CD4-positive, alpha-beta T cell treated with Interleukin-21 for 1 hour (primary cell): ENCODE measurements at places on chromosomes 4 and X.

GRCh38 chrX:39839371-39839770 is 258.4 kb downstream of the BCOR start:
- DNase-seq, result no peak

DNA sequence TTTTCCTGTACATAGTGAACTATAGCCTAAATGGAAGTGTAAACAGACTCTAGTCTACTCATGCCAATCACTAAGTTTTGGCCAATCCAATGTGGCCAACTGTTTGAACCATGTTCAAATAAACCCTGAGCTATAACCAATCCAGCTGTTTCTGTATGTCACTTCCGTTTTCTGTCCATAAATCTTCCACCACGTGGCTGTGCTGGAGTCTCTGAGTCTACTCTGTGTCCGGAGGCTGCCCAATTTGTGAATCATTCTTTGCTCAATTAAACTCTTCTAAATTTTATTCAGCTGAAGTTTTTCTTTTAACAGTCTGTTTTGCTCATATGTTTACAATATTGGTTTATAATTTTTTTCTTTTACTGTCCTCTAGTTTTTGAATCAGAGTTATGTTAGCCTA is 112.3 kb upstream of the BANK1 start:
- no peak for DNase-seq

GRCh38 chrX:19585332-19586082 is 70.2 kb upstream of the MAP3K15 start:
- DNase-seq, result no peak

GRCh38 chr4:126733301-126733700 is 899.5 kb upstream of the INTU start:
- DNase-seq, result no peak

- no peak for DNase-seq
These were observed 65.5 kb upstream of the TRIM2 start for GRCh38 chr4:153138736-153139135.

- no peak for DNase-seq
These were observed 18.4 kb downstream of the MAGEB17 start for GRCh38 chrX:16185725-16186136.

- DNase-seq, result no peak
These were observed 27.2 kb downstream of the MAB21L2 start for GRCh38 chr4:150609131-150609530.

- no peak for DNase-seq
These were observed 95.8 kb upstream of the EFHC2 start for GRCh38 chrX:44439242-44439794.

DNA sequence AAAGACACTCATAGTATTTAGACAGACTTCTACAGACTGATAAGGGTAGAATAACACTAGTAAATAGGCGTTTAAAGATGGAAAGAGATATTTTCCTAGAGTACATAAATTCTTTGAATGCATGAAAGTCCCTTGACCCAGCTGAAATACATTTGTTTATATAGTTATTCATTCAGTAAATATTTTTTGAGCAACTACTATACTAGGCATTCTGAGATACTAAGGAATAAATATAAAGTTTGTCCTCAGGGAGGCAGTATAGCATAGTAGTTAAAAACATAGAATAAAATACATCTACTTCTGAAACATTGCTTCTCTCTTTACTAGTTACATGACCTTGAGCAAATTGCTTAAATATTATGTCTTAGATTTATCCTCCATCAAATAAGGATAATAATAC is 27.4 kb downstream of the HMGN5 start:
- DNase-seq, result peak; percentile 17

GRCh38 chr4:73844345-73844744 is 7.9 kb downstream of the CXCL6 start:
- no peak for DNase-seq

DNA sequence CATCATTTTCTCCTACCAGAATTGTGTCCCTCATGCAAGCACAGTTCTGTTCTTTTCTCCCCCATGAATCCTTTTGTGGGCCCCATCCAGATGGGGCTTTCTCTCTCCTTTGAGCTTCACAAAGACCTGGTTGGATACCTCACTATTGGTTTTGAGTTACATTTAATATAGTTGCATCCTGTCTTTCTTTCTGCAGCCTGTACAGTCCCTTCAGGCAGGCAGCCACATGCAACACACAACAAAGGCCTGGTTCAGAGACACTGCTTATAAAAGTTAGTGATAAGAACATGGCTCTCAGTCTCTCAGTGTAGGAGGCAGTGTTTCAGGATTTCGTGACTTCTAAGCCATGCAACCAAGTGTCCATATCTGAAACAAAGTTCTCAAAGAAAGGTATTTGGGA is 70.6 kb upstream of the PAGE3 start:
- DNase-seq, result no peak

DNA sequence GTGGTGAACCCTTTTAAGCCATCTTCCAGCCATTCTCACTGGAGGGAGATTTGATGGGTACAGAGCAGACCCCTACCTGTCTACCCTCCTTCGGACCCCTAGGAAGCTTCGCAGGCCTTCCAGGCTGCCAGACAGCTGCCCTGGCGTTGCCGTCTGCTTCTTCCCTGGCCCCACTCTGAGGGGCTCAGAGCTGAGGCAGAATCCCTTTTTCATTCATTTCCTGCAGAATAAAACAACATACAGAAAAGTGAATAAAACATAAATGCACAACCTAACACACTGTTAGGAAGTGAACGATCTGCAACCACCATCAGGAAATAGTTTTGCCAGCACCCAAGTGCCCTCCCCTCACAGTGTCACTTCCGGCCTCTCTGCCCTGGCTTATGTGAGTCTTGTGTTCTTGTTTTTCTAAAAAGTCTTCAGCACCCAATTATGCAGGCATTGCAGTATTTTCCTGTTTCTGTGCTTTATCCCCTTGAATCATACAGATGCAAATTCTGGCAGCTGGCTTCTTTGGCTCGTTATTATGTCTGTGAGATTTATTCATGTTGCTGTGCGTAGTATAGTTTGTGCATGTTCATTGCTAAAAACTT is 5.6 kb upstream of the ADD1 start:
- peak; percentile 81 for DNase-seq

DNA sequence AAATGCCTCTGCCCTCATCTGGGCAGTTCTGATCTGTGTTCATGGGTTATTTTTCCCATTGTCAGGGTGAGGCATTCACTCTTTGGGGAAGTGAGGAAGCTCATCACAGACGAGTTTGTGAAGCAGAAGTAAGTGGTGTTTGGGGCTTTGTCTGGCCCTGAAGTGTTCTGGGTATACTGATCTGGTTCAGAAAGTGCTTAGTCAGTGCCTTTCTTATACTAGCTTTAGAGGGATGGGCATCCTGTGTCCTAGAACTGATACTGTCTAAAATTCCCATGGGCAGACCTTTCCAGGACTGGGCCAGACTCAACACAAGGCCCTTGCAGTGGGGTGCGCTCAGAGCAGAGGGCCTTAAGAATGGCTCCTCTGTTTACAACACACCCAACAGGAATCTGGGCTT is 6.4 kb downstream of the TRO start:
- no peak for DNase-seq

DNA sequence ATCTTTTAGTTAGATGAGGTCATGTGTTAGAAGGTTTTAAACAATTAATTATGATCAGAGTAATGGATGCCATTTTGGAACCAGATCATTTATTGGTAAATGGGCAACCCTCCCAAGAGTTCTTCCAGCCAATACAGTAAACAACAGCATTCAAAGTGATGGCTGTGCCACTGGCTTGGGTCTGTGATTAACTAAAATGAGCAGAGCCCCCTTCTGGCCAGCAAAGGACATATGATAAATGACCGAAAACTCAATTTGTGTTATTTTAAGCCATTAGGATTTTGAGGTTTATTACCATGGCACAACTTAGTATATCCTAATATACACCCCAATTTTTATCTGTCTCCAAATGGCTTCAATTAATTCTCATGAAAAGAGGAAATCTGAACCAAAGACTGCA is 90.8 kb upstream of the NPFFR2 start:
- DNase-seq, result no peak

DNA sequence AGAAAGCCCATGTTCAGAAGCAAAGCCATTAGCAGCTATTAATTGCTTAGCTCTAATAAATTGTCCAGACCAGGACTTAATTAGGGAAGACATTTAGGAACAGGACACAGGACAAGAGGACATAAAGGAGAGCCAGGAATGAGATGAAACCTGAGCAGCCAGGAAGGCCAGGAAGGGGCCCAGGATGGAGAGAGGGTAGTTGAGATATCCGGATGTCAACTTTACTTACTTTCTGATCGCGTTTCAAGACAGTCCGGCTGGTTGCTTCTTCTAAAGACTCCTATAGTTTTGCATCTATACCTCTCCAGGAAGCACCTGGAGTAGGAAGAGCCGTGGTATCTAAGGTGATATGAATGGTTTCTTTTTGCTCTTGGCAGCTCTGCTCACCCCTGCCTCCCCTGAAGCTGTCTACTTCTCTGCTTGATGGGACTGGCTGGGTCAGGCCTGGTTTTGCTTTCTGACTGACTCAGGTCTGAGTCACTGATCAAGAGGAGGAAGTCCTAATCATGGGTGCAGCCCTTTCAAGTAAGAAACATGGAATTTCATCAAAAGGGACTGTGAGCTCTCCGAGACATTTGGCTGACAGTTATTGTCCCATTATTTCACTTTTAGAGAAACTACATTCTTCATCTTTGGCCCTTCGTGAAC is 733.3 kb downstream of the RPA4 start:
- DNase-seq, result no peak
